HepG2 (cell line): ENCODE measurements at places on chromosomes 5 and 9. TPM values are rescaled to one million over a fixed set of nuclear protein-coding genes. Genes with fewer than 3 reads are reported as not detected.

The NXNL2 gene
- total RNA-seq = not detected in 2 replicates

The PLPP7 gene
- total RNA-seq = 0.66 and 1.2 TPM in 2 replicates

The ABLIM3 gene
- total RNA-seq = 0.53 and 0.67 TPM in 2 replicates

The TMEM245 gene
- 39.7 and 55.4 TPM in 2 replicates for total RNA-seq

The RNF145 gene
- total RNA-seq = 17.5 and 24.6 TPM in 2 replicates

DNA sequence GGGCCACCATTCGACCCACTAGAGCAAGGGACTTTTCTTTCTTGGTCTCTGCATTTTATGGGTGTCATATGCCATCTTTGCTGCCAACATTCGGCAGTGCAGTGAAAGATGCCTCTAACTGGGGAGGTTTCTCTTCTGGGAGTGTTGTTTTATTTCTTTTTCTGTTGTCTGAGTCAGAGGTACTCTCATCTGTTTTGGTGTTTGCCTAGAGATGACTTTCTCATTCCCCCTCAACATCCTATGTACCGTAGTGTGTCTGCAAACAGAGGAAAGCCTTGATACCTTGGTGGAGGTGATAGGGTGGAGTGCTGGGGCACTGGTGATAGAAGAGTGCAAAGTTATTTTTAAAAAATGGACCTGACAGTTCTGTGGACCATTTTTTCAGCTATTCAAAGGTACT lies 182.1 kb downstream of the ARHGAP26 start:
- no peak for DNase-seq
- no peaks in the 10 kb centered on the region for H3K4me1 ChIP-seq
- H3K36me3 ChIP-seq = no peaks in the 10 kb centered on the region; the same call in 2 of the 3 replicates
- H3K27ac ChIP-seq = no peak overlapping the region
- no peak overlapping the region for H3K4me3 ChIP-seq

GRCh38 chr5:98936948-98937715 lies 8.3 kb upstream of the CHD1 start:
- peaks cover 15% of the 10 kb centered on the region for H3K4me1 ChIP-seq
- no peaks in the 10 kb centered on the region for H3K27me3 ChIP-seq
- DNase-seq = no peak
- H3K4me3 ChIP-seq = no peak overlapping the region

DNA sequence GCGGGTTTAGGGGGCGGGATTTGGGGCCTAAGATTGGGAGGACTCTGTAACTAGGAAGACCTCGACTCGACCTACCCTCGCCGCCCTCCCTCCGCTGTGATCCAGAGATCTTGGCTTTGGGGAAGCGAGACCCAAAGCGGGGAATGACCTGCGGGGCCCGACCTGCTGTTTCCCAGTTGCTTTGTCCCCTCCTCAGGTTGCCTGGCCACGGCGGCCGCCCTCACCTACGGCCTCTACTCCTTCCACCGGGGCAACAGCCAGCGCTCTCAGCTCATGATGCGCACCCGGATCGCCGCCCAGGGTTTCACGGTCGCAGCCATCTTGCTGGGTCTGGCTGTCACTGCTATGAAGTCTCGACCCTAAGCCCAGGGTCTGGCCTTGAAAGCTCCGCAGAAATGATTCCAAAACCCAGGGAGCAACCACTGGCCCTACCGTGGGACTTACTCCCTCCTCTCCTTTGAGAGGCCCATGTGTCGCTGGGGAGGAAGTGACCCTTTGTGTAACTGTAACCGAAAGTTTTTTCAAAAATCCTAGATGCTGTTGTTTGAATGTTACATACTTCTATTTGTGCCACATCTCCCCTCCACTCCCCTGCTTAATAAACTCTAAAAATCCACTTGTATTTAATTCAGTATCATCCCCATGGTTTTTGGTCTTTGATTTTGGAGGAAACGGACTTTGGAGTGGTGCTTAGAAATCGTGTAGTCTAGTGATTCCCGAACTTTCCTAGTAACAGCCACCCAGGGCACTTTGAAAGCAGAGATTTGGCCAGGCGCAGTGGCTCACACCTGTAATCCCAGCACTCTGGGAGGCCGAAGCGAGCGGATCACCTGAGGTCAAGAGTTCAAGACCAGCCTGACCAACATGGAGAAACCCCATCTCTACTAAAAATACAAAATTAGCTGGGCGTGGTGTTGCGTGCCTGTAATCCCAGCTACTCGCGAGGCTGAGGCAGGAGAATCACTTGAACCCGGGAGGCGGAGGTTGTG lies 878 bp downstream of the HIGD2A start:
- no peaks in the 10 kb centered on the region; the same call in 2 of the 3 replicates for H3K27me3 ChIP-seq
- H3K4me1 ChIP-seq = peaks cover 31% of the 10 kb centered on the region
- DNase-seq = no peak
- peak overlapping the region; percentile 92 for H3K4me3 ChIP-seq

- no peak overlapping the region for H3K4me3 ChIP-seq
- DNase-seq = no peak
- no peaks in the 10 kb centered on the region for H3K4me1 ChIP-seq
- H3K36me3 ChIP-seq = no peaks in the 10 kb centered on the region
- no peaks in the 10 kb centered on the region for H3K27me3 ChIP-seq
Observed at GRCh38 chr5:28448791-28449190, 1410.4 kb upstream of the CDH9 start.

GRCh38 chr5:54217826-54218503 lies 92.4 kb downstream of the ARL15 start:
- no peaks in the 10 kb centered on the region for H3K36me3 ChIP-seq
- peak; percentile 37 for DNase-seq
- no peak overlapping the region for H3K4me3 ChIP-seq
- H3K27ac ChIP-seq = no peak overlapping the region
- no peaks in the 10 kb centered on the region for H3K4me1 ChIP-seq

- H3K27ac ChIP-seq = no peak overlapping the region
- H3K36me3 ChIP-seq = no peaks in the 10 kb centered on the region
- no peaks in the 10 kb centered on the region for H3K27me3 ChIP-seq
- DNase-seq = no peak
Observed at GRCh38 chr5:135110785-135111596, 77.0 kb upstream of the PITX1 start.

DNA sequence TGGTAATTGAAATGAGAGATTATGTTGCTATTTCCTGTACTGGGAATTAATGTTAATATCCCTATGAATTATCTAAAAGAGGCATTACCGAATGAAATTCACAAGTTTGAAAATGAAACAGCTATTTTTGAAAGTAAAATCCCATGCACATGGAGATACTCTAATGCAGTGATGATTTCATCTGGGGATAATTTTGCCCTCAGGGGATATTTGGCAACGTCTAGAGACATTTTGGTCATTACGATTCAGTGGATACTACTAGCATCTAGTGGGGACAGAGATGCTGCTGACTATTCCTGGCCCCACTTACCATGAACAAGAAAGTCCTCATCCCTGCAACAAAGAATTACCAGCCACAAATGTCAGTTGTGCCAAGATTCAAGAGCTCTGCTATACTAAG lies 500.9 kb downstream of the EFNA5 start:
- H3K36me3 ChIP-seq = no peaks in the 10 kb centered on the region
- no peak overlapping the region for H3K4me3 ChIP-seq
- H3K27ac ChIP-seq = no peak overlapping the region

DNA sequence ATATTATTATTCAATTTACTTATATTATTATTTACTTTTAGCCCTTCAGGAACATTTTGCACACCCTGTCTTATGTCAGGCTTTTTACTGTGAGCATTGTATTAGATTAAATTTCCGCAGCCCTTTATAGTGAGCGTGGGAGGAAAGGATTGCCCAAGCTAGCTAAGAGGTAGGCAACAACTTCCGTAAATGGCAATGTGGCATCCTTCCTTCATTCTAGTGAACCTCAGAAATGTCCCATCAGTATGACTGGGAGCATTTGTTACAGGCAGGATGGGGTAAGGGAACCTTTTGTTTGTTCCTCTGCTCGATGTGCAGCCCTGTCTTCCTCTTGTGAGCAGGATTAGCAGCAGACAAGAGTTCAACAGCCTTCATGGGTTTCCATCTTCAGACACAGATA lies 6.2 kb upstream of the CD180 start:
- no peak overlapping the region for H3K27ac ChIP-seq
- no peak overlapping the region for H3K4me3 ChIP-seq
- H3K27me3 ChIP-seq = no peaks in the 10 kb centered on the region
- peaks cover 5% of the 10 kb centered on the region; the same call in 1 of the 2 replicates for H3K4me1 ChIP-seq
- DNase-seq = no peak

DNA sequence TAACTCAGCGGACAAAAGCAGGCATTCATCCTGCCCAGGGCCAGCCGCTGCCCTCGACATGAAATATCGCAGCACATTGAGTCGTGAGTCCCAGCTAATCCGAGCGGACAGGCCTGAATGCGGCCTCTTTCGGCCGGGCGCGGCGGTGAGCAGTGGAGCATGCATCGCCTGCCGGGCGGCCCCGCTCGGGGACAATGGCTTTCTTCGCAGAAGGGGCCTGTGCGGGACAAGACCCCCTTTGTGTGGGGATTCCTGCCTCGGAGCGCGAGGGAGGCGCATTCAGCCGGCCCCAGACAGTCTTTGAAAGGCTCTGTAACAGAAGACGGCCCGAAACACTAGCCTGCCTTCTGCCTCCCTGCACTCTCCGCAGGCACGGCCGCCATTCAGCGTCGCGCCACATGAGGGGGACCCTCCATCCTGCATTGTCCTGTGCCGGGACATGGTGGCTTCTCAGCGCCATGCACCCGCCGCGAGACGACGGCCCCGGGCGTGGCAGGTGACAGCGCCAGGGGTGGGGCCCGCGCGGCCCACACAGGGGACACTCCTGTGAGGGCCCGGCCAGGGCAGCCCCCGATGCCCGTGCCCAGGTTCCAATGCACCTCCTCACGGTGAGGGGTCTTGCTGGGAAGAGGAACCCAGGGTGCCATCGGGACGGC lies 52.0 kb downstream of the EXD3 start:
- H3K27me3 ChIP-seq = peaks cover 7% of the 10 kb centered on the region; the same call in 1 of the 3 replicates
- H3K27ac ChIP-seq = no peak overlapping the region
- H3K36me3 ChIP-seq = no peaks in the 10 kb centered on the region
- no peak overlapping the region for H3K4me3 ChIP-seq
- DNase-seq = no peak

DNA sequence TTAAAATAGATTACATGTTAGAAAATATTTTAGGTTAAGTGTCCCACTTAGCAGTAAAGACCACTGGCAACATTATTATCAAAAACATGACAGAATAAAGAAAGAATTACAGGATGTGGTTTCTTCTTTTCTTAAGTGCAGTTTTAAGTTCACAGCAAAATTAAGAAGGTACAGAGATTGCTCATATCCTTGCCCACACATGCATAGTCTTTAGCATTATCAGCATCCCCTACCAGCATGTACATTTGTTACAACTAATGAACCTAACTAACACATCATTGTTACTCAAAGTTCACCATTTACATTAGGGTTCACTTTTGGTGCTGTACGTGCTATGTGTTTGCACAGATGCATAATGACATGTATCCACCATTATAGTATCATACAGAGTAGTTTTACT lies 837.7 kb upstream of the CDH9 start:
- no peaks in the 10 kb centered on the region for H3K36me3 ChIP-seq
- DNase-seq = no peak
- no peak overlapping the region for H3K27ac ChIP-seq
- no peaks in the 10 kb centered on the region for H3K27me3 ChIP-seq
- H3K4me1 ChIP-seq = no peaks in the 10 kb centered on the region

DNA sequence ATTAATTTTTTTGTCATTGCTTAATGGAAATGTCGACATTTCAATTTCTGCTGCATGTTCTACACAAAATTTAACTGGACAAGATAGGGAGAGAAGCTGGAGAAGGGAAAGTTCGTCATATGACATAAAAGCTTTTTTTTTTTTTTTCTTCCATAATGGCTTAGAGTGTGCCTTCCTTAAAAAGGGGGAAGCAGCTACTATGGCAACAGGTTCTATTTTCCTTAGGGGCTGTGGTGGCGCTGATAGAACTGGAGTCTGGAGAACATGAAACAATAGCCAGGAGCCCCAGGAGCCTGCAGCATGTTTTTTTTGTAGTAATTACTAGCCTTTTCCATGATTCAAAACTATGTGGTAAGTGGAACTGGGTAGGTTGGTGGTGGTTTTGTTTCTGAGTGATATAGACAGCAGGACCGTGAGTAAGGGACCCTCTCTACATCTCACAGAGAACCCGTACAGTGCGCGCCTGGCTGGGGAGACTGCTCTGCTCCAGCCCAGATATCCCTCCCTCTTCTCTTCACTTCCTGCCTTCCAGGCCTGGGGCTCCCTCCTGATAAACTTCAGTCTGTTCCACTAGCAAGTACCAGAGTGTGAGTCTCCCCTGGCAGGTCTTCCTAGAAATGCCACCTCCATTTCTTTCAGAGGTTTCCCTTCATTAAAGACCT lies 301.6 kb downstream of the NR3C1 start:
- H3K4me1 ChIP-seq = peaks cover 12% of the 10 kb centered on the region
- H3K36me3 ChIP-seq = no peaks in the 10 kb centered on the region
- H3K4me3 ChIP-seq = no peak overlapping the region
- no peaks in the 10 kb centered on the region for H3K27me3 ChIP-seq

DNA sequence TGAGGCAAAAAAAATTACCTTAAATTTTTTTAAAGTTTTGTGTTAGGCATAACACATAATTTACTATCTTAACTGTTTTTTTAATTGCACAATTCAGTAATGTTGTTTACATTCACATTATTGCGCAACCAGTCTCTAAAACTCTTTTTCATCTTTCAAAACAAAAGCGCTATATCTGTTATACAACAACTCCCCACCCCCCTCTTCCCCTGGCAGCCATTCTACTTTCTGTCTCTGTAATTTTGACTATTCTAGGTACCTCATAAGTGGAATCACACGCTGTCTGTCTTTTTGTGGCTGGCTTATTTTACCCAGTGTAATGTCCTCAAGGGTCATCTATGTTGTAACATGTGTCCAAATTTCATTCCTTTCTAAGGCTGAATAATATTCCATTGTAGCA lies 241.5 kb upstream of the DMRT1 start:
- no peaks in the 10 kb centered on the region for H3K27me3 ChIP-seq
- H3K4me3 ChIP-seq = no peak overlapping the region
- no peaks in the 10 kb centered on the region for H3K4me1 ChIP-seq
- no peak overlapping the region for H3K27ac ChIP-seq
- DNase-seq = no peak

GRCh38 chr9:108325406-108325805 lies 530.4 kb downstream of the ACTL7B start:
- H3K27ac ChIP-seq = no peak overlapping the region
- H3K4me3 ChIP-seq = no peak overlapping the region
- H3K36me3 ChIP-seq = no peaks in the 10 kb centered on the region
- DNase-seq = no peak

GRCh38 chr9:135468854-135469521 lies 10.6 kb upstream of the PPP1R26 start:
- no peak for DNase-seq
- no peak overlapping the region for H3K27ac ChIP-seq
- H3K27me3 ChIP-seq = no peaks in the 10 kb centered on the region
- H3K36me3 ChIP-seq = no peaks in the 10 kb centered on the region
- no peaks in the 10 kb centered on the region for H3K4me1 ChIP-seq

DNA sequence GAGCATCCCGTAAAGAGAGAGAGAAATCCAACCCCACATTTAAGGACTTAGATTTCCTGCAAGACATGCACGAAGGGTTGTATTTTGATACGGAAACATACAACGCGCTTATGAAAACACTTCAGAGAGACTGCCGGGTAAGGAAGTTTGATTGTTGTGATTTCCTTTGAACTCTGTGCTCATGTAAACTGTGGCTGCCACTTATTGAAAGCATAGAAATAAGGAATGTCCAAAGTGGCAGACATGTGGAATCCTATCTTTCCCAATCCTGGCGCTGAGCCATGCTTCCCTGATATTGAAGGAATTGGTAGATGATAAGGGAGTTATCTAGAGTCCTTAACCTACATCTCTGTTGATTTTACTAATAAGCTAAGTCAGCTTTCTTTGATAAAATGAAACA lies 119.4 kb downstream of the PRKACG start:
- peaks cover 8% of the 10 kb centered on the region for H3K36me3 ChIP-seq
- no peak for DNase-seq
- H3K4me1 ChIP-seq = no peaks in the 10 kb centered on the region
- H3K27ac ChIP-seq = no peak overlapping the region

- no peaks in the 10 kb centered on the region for H3K27me3 ChIP-seq
- H3K36me3 ChIP-seq = peaks cover 6% of the 10 kb centered on the region; the same call in 1 of the 3 replicates
- peaks cover 78% of the 10 kb centered on the region for H3K4me1 ChIP-seq
Observed at GRCh38 chr5:154761046-154761736, 6.0 kb downstream of the LARP1 start.
